ENCODE measurements at places on chromosomes 13 and 19.

GRCh38 chr13:52686376-52686775 lies 33.7 kb downstream of the SUGT1 start:
- H3K27me3 ChIP-seq, result no peaks in the 10 kb centered on the region
- H3K4me1 ChIP-seq, result no peaks in the 10 kb centered on the region
- H3K4me3 ChIP-seq, result no peak overlapping the region
- DNase-seq, result no peak
- no peak overlapping the region for H3K27ac ChIP-seq

GRCh38 chr13:23020246-23020843 lies 160.4 kb upstream of the SGCG start:
- H3K27me3 ChIP-seq, result no peaks in the 10 kb centered on the region
- no peak overlapping the region for H3K27ac ChIP-seq
- no peaks in the 10 kb centered on the region for H3K4me1 ChIP-seq
- DNase-seq, result peak; percentile 76

GRCh38 chr19:48872884-48873475 lies 759 bp downstream of the PPP1R15A start:
- peaks cover 50% of the 10 kb centered on the region for H3K4me1 ChIP-seq
- H3K27me3 ChIP-seq, result no peaks in the 10 kb centered on the region
- peak overlapping the region; percentile 99 for H3K27ac ChIP-seq
- peaks cover 47% of the 10 kb centered on the region for H3K36me3 ChIP-seq
- DNase-seq, result peak; percentile 97

GRCh38 chr13:34034411-34034810 lies 216.5 kb downstream of the RFC3 start:
- H3K36me3 ChIP-seq, result no peaks in the 10 kb centered on the region
- H3K4me1 ChIP-seq, result no peaks in the 10 kb centered on the region
- H3K27me3 ChIP-seq, result no peaks in the 10 kb centered on the region
- no peak overlapping the region for H3K4me3 ChIP-seq
- H3K27ac ChIP-seq, result no peak overlapping the region
- DNase-seq, result no peak

DNA sequence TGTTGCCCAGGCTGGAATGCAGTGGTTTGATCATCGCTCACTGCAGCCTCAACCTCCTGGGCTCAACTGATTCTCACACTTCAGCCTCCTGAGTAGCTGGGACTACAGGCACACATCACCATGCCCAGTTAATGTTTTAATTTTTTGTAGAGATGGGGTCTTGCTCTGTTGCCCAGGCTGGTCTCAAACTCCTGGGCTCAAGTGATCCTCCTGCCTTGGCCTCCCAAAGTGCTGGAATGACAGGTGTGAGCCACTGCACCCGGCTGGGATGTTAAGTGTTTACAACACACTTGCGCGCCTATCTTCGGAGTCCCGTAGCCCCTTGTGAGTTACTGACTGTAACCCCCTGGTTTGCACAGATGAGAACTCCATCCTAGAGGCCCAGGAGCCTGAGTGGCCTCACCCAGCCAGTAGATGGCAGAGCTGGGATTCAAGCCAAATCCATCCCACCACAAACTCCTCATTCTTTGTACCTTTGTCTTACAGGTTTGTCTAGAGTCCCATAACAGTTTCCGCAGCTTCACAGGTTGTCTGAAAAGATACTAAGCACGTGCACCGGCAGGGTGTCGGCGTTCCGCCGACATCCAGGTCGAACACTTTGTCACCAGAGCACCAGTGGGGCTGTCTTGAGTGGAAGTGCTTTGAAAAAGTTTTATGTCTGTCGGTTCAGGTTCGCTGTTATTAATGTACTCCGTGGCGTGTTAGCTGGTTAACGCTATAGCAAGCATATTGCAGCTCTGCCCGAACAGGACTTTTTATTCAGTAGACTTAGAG lies 14.7 kb downstream of the MAG start:
- no peaks in the 10 kb centered on the region for H3K27me3 ChIP-seq
- H3K4me3 ChIP-seq, result no peak overlapping the region
- no peak overlapping the region for H3K27ac ChIP-seq
- H3K4me1 ChIP-seq, result peaks cover 23% of the 10 kb centered on the region
